ENCODE measurements at places on chromosomes 4 and X.

DNA sequence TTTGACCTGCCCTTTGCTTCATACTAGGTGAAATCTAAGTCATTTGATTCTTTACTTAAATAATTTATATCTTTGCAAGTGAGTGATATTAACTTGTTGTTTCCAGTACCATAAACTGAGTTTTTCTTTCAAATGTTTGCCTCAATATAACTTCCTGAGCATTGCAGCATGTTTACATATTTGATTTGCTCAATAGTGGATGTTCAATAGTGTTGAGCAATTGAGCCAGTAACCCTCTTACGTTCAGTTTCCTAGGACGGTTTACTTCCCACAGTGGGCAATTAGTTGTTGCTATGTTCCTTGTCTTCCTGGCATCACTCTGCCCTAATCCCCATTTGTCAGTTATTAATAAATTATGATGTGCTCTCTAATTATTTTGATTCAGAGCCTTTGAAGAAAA, 278.5 kb downstream of the EPHA5 start:
- no peak for DNase-seq

GRCh38 chrX:114582698-114583395, 1.0 kb upstream of the HTR2C start:
- DNase-seq = no peak

DNA sequence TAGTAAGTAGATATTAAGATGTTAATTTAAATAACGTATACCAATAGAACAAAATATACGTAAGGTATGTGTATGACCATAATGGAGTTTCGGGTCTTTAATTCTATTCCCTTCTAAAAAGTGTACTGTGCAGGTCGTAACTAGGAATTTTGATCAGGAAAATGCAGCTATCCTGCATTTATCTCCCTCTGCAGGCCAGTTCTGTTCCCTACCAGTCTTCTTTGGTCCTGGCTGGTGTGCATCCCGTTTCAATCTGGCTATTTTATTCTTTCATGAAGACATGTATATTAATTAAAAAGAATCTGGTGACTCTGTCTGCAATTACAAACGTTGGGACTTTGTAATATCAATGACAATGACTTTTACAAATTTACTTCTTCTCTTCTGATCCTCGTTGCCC, 534.1 kb upstream of the AADAT start:
- DNase-seq = no peak

DNA sequence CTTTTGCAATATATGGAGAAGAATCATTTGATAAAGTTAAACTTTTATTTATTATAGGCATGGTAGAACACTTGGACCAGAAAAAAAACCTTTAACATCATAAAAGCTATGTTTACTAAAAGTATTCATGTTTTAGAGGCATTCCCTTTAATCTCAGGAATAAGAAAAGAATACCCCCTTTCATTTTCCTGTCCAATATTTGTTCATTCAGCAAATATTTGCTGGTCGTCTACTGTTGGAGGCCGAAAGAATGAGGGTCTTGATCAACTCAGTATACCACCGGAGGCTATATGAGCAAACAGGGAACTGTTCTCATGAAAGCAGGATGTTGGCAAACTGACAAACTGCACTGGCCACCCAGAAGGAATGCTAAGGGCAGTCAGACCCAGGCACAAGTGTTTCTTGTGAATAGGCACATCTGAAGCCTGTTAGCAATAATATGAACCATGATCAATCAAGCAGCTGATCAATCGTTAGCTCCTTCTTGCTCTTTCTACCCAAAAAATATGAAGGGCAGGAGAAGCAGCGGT, 480.8 kb upstream of the FAT1 start:
- DNase-seq = no peak

DNA sequence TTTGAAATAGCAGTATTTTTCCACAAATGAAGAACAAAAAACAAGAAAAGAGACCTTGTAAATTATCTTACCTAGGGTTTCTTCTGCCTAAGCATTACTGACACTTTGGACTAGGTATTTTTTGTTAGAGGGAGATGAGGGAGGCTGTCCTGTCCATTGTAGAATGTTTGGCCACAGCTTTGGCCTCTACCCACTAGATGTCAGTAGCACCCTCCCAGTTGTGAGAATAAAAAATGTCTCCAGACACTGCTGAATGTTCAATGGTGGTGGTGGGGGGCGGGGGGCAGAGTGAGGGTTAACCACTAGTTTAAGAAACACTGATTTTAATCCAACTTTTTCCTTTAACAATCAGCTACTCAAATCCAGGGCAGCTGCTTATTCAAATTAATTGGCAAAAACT, 25.8 kb downstream of the OTUD4 start:
- no peak for DNase-seq

- DNase-seq = no peak
Observed at GRCh38 chrX:47817421-47817820, 19.3 kb upstream of the ZNF81 start.

DNA sequence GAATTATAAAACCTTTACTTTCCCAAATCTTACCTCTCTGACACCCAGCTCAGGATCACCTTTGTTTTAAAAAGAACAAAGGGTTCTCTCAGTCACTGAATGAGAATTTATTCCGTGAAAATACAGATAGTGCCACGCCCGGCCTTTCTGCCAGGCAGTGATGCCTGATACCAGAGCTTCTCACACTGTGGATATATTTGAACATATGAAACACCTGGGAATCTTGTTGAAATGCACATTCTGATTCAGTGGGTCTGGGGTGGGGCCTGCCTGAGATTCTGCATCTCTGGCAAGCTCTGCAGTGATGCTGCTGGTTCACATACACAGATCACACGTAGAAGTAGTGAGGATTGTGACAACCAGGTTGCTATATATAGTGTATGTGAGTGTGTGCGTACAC, 46.0 kb downstream of the ELOVL6 start:
- DNase-seq = no peak

- DNase-seq = no peak
Observed at GRCh38 chr4:161287678-161288352, 876.0 kb downstream of the FSTL5 start.

DNA sequence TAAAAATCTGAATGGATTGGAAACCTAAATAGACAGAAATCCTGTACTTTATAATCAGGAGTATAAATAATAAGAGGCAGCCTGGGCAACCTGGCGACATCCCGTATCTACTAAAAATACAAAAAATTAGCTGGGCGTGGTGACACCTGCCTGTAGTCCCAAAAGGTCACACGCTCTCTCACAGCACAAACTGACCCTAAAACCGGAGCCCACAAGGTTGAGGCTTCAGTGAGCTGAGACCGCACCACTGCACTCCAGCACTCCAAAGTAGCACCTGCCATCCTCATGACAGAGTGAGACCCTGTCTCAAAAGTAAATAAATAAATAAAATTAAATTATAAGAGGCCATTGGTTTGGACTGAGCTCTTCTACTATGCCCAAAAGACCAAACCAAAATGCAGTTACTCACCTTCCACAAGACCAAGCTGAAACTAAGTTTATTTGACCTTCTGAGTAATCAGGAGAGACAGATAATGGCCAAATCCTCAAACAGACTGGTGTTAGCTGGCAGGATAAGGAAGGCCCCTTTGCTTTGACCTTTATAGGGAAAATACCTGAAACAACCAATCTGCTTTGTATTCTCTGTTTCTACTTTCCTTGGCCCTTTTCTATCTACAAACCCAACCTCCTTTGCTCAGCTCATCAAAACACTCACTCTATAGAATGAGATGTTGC, 3.2 kb upstream of the GRSF1 start:
- no peak for DNase-seq

DNA sequence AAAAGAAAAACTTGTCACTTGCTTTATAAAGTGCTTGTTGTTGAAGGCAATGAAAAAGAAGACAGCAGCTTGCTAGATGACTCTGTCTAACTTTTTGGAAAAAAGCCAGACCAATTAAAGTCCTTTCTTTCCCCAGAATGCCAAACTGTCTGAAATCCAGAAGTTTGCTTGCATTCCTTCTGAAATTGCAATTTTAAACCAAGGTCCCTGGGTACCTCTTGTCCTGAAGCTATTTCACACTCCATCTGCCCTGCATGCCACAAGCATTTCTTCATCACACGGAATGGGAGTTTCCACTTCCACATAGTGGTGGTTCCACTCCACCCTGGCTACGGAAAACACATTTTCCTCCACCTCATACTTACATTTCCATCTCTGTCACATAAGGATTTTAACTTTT, 101.0 kb downstream of the PAPSS1 start:
- DNase-seq = no peak

- no peak for DNase-seq
Observed at GRCh38 chr4:143358923-143359643, 22.4 kb downstream of the GAB1 start.

DNA sequence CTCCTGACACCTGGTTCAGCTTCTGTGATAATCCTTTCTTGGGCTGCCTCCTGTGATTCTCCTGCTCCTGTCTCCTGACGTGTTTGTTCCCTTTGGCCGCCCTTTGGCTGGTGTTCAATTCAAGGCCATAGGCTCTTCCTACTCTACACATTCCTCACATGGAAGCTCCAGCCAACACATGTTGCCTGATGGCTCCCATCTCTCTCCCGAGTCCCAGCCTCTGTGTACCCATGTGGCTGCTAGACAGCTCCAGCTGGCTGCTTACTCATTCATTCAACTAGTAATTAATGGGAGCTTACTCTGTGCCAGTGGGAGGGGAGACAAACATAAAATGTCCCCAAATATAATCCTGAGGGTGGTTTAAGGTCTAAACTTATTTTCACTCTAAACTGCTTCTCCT, 9.2 kb upstream of the MED28 start:
- no peak for DNase-seq

GRCh38 chr4:45294464-45294863, 568.1 kb upstream of the GNPDA2 start:
- no peak for DNase-seq

DNA sequence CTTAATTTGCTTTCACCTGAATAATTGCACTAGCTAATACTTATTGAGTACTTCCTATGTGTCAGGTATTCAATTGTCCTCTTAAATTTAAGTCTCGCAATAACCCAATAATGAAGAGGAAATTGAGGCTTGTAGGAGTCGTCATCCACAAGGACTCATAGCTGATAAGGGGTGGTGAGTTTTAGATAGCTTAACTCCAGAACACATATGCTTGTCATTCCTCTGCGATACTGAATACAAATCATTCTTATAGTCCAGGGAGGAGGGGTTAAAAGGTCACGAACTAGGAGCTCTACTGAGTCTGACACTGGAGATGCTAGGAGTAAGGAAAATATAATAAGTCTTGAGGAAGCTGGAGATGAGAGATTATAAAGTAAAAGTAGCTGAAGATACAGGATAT, 1.4 kb upstream of the PACRGL start:
- DNase-seq = no peak

GRCh38 chr4:84803720-84804119, 162.8 kb downstream of the WDFY3 start:
- DNase-seq = no peak

- DNase-seq = no peak
Observed at GRCh38 chrX:43165343-43165920, 387.5 kb upstream of the PPP1R2C start.

DNA sequence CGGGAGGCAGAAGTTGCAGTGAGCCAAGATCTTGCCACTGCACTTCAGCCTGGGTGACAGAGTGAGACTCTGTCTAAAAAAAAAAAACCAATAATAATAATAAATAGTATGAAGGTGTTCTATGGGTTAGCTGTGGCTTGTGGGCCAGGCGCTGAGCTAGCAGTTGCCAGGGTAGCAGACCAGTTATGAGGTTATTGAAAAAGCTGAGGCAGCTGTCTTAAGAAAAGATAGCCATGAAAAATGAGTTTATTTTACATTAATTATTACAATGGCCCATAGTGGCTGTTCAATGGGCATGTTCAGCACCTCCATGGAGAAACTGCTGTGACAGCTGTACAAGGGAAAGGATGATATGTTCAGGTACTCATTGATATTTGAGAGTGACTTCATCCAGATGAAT, 13.3 kb upstream of the HSD17B10 start:
- DNase-seq = no peak

DNA sequence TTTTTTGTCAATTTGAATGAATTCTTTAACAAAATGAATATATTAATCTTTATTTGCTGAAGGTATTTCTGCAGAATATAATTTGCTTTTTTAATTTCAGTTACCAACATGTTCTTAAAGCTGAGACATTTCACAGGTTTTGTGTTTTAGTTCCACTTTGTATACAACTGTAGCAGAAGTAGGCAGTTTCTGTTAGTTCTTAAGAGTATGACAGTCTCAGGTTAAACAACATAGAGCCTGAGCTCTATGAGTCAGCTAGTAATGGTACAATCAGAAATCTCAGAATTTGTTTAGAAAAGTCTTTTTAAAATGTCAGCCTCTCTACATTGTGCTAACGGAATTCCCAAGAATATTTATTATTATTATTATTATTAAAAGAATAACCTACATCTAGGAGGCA, 50.4 kb downstream of the GSTCD start:
- no peak for DNase-seq

GRCh38 chrX:68114573-68115129, 318.6 kb downstream of the OPHN1 start:
- DNase-seq = no peak

DNA sequence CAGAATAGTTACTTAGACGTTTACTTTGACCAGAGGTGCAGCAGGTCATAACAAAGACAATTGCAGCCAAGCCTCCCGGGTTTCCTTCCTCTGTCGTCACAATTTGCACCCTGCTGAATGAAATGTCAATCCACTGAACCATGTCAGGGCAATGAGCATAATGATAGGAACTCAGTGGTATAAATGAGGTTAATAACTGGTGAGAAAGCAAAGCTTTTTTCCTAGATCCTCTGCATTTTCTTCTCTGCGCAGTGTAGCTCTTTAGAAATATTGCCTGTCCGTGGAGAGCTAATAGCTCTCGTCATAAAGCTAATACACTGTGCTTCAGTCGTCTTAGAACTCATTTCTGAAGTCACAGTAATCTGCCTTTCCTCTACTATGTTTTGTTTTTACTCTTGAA, 1960.1 kb upstream of the ADGRL3 start:
- no peak for DNase-seq

GRCh38 chr4:139767168-139767567, 101.5 kb downstream of the MGST2 start:
- DNase-seq = no peak

DNA sequence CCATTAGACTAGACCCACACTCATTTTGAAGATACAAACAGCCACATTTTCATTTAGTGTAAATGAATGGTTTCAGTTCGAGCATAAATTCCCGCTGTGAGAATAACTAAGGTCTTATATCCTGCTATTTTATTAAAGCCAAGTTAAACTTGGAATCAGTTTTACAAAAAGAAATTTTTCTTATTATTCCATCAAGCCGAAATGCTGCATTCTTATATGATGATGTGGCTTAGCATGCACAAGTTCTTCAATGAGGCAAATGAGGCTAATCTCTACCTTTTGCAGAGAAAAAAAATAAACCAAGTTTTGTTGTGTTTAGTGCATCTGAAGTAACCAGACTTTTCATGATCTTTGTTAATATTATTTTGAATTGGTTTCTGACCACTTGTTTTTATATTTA, 953.9 kb upstream of the PCDH10 start:
- DNase-seq = no peak

- peak; percentile 72 for DNase-seq
Observed at GRCh38 chr4:81214144-81214880, 710 bp downstream of the PRKG2 start.

Data from left forelimb (tissue), 1 donor.